ENCODE measurements at places on chromosomes 7 and 10.
A peak's percentile ranks its signal among the peaks of the same experiment; 100 is the strongest.

- DNase-seq, result no peak
These were observed 52.9 kb downstream of the MTPN start for GRCh38 chr7:135924302-135924701.

DNA sequence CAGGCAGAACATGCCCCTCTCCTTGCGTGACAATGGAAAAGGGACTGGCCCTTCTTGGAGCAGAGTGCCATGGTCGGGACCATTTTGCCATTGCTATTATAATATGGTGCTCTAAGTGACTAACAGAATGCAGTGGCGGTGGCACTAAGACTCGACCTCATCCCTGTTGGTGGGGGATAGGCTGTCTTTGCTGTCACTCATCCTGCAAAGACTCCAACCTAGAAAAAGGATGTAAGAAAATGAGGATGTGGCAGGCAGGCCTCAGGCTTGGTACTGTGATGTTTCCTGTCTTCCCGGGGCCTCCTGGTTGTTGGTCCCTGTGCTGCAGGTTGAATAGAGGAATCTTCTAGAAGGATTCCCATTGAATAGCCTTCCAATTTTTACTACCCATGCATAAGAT lies 18.6 kb downstream of the BLNK start:
- no peak for DNase-seq

GRCh38 chr10:17882557-17882956 lies 69.2 kb upstream of the SLC39A12 start:
- no peak for DNase-seq

- no peak for DNase-seq
These were observed 249.8 kb upstream of the HPS1 start for GRCh38 chr10:98696516-98696915.

DNA sequence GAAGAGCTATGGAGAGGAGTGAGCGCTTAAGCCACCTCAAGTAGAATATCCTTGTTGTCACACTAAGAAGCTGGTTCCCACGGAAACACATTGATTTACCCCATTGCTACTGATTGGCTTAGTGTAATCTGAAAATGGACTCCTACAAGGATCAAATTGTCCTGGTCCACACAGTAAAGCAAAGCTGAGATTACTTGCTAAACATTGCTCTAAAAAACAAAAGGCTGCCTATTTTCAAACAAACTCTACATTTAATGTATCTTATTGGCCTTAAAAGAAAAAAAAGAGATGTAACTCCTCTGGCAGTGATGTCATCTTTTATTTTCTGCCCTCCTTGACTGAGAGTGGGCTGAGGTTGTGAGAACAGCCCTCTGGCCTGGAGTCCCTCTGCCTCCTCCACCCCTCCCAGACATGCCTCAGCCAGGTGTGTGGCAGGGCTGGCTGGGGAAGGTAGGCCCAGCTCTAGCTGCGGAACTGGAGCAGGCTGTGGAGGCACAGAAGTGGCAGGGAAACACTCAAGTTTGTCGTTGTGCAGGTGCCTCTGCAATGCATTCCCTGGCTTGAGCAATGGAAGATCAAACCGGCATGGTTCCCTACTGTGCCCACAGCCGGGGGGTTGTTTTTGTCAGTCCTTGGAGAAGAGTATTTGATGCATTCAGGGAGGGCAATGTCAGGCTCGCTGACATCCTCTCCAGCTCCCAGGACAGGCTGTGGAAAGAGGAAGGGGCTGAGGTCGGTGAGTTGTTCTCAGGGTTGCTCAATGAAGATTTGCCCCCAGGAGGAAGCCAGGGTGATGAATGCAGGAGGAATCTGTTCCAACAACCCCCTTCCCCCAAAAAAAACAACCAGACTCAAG lies 9.1 kb downstream of the KLF6 start:
- peak; percentile 56 for DNase-seq

GRCh38 chr7:122412441-122412840 lies 107.9 kb upstream of the FEZF1 start:
- no peak for DNase-seq

GRCh38 chr7:8601121-8601520 lies 167.7 kb downstream of the NXPH1 start:
- DNase-seq, result no peak

GRCh38 chr10:124612611-124613498 lies 131.3 kb downstream of the FAM53B start:
- no peak for DNase-seq

- DNase-seq, result no peak
These were observed 88.9 kb upstream of the NEBL start for GRCh38 chr10:20986049-20986448.

DNA sequence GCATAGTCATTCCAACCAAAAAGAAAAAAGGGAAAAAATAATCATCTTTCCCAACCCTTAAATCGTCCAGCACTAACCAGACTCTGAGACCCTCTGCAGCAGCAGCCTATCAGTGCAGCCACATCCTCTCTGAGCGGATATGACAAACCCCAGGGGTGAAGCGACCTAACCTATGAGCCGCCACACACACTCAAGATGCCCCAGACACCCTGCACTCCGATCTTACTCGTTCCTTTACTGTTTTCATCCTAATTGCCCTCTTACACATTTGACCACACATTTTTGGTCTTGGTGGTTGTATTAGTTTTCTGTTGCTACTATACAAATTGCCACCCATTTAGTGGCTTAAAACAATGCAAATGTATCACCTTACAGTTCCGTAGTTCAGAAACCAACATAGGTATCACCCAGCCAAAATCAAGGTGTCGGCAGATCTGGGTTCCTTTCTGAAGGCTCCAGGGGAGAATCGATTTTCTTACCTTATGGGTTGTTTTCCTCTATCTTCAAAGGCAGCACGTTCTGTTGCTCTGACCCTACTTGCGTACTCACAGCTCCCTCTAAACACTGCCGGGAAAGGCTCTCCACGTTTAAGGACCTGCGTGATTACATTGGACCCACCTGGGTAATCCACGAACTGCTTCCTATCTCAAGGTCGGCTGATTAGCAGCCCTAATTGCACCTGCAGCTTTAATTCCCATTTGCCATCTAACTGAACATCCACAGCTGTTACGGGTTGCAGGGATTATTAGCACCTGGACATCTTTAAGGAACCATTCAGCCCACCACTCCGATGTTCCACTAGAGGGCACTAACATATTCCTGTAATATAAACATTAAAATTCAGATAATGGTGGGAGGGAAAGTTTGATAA lies 37.3 kb upstream of the PRSS1 start:
- DNase-seq, result no peak

- no peak for DNase-seq
These were observed 131.2 kb downstream of the HDAC9 start for GRCh38 chr7:18626717-18627116.

DNA sequence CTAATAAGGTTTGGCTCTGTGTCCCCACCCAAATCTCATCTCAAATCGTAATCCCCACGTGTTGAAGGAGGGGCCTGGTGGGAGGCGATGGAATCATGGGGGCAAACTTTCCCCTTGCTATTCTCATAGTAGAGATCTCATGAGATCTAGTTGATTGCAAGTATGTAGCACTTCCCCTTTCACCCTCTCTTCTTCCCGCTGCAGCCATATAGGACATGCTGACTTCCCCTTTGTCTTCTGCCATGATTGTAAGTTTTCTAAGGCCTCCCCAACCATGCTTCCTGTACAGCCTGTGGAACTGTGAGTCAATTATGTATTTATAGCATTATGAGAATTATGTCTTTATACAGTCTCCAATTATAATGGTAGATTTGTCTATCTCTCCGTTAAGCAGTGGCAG lies 594.5 kb downstream of the ACTR3B start:
- DNase-seq, result no peak

- DNase-seq, result no peak
These were observed 21.0 kb upstream of the CSGALNACT2 start for GRCh38 chr10:43117031-43117776.

- DNase-seq, result no peak
These were observed 151.2 kb upstream of the MINDY3 start for GRCh38 chr10:16011548-16011947.

- DNase-seq, result no peak
These were observed 7.4 kb upstream of the STEAP4 start for GRCh38 chr7:88314061-88314491.

DNA sequence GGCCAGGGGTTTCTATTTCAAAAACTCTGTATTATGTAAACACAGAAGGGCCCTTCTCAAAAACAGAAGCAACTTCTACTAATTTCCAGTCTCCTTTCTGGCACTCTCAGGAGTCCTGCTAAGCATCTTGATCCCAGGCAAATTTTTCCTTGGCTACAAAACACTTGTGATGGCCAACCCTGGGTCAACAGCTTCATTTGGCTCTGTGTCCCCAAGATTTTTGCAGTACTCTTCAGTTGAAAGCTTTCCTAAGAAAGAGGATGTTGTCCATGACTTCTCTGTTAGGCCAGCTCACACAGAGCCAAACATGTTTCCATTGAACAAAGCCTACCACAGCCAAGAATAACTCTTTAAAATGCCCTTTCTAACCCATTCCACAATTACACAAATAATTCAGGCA lies 99.0 kb upstream of the EGR2 start:
- DNase-seq, result no peak

DNA sequence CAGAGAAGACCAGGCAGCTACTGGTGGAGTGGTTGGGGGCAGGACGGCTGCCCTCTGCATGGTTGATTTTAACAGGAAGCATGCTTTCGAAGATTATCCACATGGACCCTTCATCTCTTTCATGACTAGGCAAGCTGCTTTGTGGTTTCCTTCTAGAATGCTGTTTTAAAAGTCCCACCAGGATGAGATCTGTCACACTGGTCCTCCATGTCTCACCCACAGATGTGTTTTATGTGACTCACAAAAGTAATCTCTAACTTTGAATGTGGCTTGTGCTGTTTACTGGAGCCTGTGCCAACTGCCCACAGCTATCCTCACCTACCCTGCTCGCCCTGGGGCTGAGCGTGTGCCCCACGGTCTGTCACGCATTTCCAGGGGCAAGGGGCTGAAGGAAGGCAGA lies 188.8 kb downstream of the GFRA1 start:
- no peak for DNase-seq

DNA sequence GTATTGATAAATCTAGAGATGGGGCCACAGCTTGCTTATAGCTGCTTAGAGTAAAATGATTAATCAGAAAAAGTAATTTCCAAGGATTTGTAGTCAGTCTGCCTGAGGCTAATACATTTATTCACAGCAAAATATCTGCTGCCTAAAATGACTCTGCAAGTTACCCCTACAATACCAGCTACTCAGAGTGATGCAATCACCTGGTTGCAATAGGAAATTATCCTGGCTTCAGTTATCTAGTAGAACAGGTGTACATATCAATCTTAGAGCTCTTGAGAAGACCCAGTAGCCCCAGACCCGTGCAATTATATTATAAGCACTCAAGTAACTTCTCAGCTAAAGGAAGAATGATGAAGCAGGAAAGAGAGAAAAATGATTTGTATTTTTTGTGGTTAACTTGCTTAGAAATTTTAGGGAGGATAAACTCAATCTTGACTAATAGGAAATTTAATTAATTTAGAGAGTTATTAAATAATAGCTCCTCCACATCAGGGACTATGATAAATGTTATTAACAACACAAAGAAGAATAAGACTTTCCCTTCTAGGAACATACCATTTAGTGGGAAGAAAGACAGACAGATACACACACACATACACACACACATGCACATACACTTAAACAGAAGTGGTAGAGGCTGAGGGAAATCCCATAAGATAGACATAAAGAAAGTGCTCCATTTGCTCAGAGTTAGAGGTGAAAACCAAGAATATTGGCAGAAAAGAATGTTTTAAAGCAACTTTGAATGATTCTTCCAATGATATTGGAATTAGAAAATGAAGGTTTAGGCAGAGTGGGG lies 140.4 kb upstream of the PRSS1 start:
- DNase-seq, result no peak

GRCh38 chr10:29392376-29393021 lies 103.6 kb downstream of the LYZL1 start:
- no peak for DNase-seq

DNA sequence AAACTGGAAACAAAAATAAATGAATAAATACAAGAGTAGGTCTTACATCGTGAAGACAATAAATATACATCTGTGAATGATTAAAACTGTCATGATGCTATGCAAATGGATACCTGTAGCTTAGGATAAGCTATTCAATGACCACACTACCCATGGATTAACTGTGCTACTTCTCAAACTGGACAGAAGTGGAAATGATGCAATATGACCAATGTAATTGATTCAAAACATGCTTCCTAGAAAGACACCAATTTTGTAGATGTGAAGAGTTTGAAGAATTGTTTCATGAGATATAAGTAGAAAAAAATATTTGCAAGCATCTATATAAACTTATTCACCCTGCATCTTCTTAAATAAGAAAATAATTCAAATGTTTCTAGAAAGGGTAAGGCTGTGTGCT lies 36.1 kb downstream of the TFPI2 start:
- no peak for DNase-seq

DNA sequence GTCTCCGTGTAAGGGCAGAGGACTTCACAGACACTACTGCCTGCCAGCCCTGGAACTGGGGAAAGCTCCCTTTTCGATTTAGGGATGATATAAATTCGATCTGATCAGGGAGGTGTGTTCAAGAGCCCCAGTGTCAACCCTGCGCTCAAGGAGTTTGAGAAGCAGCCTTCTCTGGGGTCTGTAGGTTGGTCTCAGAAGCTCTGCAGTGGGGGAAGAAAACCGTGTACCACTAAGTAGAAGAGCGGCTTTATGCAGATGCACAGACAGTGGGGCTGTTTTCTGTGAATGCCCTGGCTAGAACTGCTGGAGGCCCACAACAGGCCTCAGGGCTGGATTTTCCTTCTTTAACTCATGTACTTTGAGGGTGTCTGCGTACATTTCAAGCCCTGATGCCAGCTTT lies 6.3 kb upstream of the TBX20 start:
- no peak for DNase-seq

- no peak for DNase-seq
These were observed 86.0 kb downstream of the FANK1 start for GRCh38 chr10:125982260-125982948.

- DNase-seq, result no peak
These were observed 94.7 kb upstream of the SLC25A13 start for GRCh38 chr7:96416599-96416998.

DNA sequence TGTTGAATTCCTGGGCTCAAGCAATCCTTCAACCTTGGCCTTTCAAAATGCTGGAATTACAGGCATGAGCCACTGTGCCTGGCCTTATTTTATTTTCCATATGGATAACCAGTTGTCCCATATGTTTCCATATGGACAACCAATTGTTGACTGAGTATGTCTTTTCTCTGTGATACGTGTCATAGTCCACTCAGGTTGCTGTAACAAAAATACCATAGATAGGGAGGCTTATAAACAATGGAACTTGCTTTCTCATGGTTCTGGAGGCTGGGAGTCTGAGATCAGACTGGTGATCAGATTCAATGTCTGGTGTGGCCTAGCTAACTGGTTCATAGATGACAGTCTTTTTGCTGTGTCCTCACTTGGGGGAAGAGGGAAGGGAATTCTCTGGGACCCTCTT lies 19.4 kb downstream of the AHCYL2 start:
- no peak for DNase-seq

GRCh38 chr7:45726883-45727282 lies 146.0 kb downstream of the CCDC201 start:
- no peak for DNase-seq

DNA sequence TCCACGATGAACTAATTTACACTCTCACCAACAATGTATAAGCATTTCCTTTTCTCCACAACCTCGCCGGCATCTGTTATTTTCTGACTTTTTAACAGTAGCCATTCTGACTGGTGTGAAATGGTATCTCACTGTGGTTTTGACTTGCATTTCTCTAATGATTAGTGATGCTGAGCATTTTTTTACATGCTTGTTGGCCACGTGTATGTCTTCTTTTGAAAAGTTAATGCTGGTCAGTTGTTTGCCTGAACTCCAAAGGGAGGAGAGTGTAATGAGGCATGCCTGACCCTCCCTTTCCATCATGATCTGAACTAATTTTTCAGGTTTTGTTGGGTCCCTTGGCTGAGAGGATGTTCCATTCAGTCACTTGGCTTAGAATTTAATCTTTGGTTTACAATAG lies 50.7 kb upstream of the SVIL start:
- DNase-seq, result no peak

GRCh38 chr10:42943025-42943818 lies 133.6 kb upstream of the RET start:
- peak; percentile 30 for DNase-seq

Measured in activated CD8-positive, alpha-beta memory T cell treated with anti-CD3 and anti-CD28 coated beads, Interleukin-2, amount 50 U/mL, for 48 hours (primary cell).